ENCODE measurements at places on chromosomes 16 and 17.

DNA sequence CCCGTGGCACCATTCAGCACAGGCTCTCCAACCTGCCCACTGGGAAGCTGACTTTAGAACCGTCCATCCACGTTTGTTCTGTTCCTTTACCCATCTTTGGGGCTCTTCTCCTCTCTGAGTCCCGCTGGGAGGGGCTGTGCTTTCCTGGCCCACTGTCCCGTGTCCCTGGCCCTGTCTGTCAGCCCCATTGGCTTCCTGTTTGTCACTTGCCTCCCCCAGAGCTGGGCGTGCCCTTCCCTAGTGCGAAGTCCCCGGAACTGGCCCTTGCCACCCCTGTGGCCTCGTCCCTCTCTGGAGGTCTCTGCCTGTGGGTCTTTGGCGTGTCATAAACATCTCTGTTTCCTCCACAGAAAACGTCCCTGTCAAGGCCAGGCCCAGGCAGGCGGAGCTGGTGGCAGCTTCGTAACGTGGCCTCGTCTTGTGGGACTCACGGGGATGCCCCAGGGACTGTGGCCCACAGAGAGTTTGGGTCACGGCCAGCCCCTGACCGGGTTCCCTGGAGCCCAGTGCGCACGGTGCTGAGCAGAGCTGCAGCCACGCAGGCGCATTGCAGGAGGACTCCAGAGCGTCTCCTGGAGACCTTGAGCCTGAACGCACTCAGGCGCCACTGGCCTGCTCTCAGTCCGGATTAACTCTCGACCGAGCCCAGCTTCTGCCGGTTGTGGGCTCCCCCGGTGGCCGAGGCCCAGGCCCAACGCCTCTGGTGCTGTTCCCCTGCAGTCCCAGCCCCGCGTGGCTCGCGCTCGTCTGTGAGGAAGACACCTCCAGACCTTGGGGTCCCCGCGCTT, 7.3 kb downstream of the CHMP6 start:
- DNase-seq, result no peak

DNA sequence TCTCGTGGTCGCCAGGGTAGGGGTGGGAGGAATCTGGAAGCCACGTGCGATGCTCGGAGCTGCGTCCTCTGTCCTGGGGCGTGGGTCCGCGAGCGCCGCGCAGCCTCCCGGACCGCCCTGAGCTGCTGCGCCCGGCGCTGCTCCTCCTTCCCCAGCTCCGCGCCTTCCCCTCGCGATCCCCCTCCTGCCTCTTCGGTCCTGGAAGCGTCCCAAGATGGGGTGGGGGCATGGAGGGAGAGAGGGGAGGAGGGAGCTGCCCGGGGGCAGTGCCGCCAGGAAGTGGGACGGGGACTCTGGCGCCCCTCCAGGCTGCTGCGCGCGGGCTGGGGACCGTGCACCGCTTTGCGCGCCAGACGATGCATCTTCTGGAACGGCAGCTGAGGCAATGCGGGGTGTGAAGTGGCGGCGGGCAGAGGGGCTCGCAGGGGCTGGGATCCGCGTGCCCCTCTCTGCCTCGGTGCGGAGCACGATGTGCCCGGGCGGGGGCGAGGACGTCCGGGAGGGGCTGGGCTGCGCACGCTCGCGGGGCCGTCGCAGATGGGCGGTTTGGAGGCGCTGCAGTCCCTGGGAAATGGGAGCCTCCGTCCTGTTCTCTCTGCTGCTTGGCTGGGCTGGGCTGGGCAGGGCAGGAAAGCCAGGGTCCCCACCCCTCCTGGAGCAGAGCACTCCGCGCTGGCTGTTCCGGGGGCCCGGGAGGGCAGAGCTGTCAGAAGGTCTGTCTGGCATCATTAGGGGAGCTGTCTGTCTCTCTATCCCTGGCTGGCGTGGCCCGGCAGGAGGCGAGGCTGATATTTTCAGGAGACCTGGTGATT, 388.0 kb downstream of the SEC14L1 start:
- no peak for DNase-seq

DNA sequence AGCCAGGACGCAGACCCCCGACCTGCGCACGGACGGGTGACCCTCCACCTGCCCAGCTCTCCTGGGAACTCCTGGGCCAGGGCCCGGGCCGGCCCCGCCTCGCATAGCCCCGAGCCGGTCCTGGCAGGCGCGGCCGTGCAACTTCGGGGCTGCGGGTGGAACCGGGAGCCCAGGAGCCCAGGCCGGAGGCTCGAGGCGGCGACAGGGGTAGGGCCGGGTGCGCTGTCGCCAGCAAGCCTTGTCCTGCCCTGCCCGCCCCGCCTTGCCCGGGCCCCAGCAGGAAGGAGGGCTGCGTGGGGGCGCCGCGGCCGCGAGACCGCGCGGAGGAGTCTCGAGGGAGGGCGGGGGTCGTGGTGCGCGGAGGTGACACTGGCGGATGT, 408 bp downstream of the LMF1 start:
- no peak for DNase-seq

- peak; percentile 84 for DNase-seq
Measured at GRCh38 chr17:27559506-27560481, 71.2 kb upstream of the LGALS9 start.

DNA sequence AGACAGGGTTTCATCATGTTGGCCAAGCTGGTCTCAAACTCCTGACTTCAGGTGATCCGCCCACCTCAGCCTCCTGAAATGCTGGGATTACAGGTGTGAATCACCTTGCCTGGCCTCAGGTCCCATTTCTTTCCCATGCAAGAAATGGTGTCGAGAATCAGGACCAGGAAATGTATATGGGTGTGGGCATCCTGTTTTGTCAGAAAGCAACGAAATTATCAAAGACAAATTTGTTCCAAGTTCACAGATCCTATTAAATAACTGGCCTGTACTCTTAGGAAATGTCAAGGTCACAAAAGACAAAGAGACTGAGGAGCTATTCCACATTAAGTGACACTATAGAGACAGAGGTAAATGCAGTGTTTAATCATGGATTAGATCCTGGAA, 17.1 kb upstream of the ST6GALNAC1 start:
- no peak for DNase-seq

DNA sequence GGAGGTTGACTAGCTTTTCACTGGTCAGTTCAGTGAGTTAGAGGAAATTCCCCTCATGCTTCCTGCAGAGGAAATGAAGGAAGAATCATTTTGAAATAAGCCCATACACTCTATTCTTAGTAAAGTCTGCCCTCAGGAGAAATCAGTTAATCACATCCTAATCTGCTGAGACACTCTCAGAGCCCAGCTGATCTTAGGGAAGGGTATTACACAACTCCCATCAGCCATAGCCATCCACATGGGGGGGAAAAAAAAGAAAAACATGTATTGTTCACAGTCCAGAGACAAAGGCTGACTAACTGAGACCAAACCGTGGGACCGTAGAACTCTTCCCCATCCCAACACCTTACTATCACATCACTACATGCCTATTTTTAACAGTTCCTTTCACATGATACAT, 722.3 kb downstream of the CDH8 start:
- no peak for DNase-seq

- no peak for DNase-seq
Measured at GRCh38 chr17:80871341-80871740, 120.3 kb upstream of the CHMP6 start.

- no peak for DNase-seq
Measured at GRCh38 chr17:67569873-67570272, 147.9 kb upstream of the NOL11 start.

DNA sequence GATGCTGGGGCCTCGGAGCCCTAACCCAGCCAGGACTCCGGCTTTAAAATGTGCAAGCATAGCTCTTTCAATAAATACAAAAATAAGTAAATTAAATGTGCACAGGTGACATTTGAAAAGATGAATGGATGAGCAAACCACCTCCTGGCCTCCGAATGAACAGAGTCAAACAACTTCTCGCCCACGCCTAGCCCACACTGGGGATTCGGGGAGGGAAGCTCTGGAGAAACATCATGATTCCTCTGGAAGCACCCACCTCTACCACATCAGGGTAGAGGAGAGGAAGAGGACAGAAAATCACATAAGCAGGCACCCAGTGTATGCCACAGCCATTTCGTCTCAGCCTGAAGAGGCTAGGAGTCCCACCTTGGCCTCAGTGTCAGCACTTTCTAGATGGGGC, 105.8 kb downstream of the SDK2 start:
- DNase-seq, result no peak

GRCh38 chr17:72556944-72557826, 436.4 kb downstream of the SOX9 start:
- DNase-seq, result peak; percentile 59

GRCh38 chr16:11327277-11328171, 17.7 kb upstream of the RMI2 start:
- peak; percentile 59 for DNase-seq

GRCh38 chr17:77233635-77234334, 93.0 kb downstream of the SEC14L1 start:
- DNase-seq, result no peak

DNA sequence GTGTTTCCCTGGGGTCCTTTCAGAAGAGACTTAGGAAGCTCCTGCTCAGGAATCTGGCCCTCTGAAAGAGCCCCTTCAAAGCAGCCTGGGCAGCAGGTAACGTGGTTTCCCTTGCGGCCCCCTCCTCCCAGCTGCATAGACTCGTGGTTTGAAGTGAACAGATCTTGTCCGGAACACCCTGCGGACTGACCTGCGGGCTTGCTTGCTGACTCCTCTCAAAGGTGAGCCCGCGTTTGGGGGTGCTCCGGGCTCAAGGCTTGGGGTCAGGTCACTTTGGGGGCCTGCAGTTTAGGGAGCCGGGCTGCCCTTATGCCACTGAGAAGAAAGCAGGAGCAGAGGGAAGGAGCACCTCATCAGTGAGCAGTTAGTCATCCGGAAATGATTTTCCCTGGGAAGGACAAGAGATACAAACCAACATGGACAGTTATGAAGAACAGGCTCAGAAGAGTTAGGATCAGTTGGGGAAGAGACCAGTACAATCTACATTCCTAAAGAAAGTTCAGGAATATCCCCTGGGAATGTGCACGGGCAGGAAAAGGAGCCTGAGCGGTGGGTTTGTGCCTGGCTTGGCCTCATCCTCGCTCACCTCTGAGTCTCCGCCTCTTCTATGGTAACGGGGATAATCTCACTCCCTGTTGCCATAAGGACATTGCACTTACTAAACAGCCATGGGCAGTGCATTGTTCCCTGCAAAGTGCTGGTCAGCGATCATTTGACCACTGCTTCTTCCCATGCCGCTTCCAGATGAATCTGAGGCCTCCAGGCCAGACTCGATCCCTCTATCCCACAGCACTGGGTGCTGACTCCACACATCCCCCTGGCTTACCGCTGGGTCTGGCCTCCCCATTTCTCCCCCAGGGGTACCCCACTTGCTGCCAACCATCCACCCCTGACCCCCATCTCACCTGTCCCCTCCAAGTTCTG, 10.0 kb downstream of the LDHD start:
- no peak for DNase-seq

- no peak for DNase-seq
Measured at GRCh38 chr17:61863801-61864126, 436 bp upstream of the BRIP1 start.

DNA sequence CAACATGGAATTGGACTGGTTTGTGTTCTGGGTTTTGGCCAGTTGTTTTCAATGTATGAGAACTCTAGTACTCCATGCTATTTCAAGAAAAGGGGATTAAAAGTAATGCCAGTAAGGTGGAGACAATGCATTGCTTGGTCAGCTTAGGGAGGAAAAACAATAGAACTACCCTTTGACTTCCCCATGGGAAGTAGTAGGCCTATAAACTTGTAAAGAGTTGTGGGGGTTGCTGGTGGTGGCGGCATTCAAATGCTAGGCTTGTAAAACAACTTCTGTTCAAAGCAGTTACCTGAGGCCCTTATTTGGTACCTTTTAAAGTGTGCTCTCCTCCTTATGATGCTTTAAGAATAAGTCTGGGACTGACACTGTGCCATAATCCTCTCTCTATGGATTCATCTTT, 9.4 kb downstream of the MAP3K3 start:
- no peak for DNase-seq

- DNase-seq, result no peak
Measured at GRCh38 chr16:13063457-13063856, 162.1 kb downstream of the SHISA9 start.

GRCh38 chr17:83162035-83162745, 82.8 kb downstream of the METRNL start:
- DNase-seq, result no peak

DNA sequence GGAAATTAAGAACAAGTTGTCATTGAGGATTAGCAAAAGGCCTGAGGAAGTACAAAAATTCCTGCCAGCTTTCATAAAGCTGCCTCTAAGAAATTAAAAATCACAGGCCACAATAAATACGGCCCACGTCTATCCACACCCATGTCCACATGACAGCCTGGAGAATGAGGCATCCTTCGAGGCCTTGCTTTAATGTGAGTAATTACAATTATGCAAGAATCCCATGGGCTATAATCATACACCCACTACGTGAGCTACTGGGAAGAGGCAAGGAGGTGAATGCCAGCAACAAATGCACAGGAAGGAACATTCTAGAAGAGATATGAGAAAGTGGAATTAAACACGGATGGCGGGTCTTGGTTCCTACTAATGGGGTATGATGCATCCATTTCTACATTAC, 65.4 kb upstream of the ZFHX3 start:
- DNase-seq, result no peak

- DNase-seq, result no peak
Measured at GRCh38 chr17:50132104-50132794, 2.3 kb upstream of the SAMD14 start.

- DNase-seq, result no peak
Measured at GRCh38 chr17:6494239-6494941, 50.1 kb downstream of the PIMREG start.

DNA sequence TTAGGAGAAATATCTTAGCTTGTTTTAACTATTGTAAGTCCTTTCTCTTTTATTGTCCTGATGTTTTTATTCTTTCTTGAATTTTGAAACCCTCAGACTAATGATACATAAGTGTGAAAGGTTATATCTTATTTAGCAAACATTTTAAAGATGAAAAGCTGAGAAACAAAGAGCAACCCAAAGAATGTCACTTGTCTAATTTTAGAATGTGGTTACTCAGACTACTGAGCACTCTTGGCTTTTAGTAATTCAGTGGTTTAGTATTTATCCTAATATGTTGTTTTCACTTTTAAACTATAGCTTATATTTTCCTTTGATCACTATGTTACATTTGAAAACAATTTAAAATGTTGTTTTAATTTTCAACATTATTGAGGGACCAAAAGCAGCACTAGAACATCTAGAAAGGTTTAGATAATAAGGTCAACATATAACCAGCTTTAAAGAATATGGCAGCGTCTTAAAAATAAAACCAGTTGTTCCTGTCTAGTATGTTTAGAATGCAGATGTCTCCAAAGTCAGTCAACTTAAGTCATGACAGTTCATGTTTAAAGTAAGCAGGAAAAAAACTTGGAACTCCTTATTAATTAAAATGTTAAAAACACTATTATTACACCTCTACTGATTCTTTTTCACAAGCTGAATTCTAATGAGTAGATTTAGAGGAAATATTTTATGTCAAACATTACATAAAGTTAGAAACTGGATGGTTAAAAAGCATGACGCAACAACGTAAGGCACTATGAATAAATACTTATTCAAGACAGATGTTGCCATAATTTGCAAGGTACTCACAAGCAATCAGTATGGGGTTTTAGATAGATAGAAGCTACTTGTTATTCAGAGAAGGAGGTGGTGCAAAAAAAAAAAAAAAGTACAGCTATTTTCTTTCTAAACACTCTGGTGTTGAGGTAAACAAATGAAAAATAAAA, 2.4 kb downstream of the MBTD1 start:
- no peak for DNase-seq

All from Right ventricle myocardium superior (tissue), 1 donor.